ENCODE measurements at places on chromosomes 1 and 21. TPM values are rescaled to one million over a fixed set of nuclear protein-coding genes. Genes with fewer than 3 reads are reported as not detected.

CCDC30 gene
- 1.2 TPM for total RNA-seq

VANGL2 gene
- not detected for total RNA-seq

DNA sequence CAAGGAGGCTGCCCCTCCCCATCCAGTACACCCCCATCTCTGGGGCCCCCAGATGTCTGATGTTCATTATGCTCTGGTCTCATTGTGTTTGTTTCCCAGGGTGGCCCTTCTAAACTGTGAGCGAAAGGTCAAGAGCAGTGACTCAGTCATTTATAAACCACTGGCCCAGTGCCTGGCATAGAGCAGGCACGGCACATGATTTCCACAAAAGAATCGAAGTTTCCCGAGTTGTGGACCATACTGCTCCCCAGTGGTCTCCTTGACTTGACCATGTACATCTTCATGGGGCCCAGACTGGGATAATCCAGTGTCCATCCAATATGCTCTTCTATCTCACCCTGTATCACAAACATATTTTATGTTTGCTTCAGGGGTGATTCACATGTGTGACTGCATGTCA is 153.3 kb downstream of the NR5A2 start:
- H3K4me1 ChIP-seq: no peaks in the 10 kb centered on the region
- DNase-seq: no peak
- H3K27me3 ChIP-seq: peaks cover 4% of the 10 kb centered on the region
- H3K36me3 ChIP-seq: no peaks in the 10 kb centered on the region
- H3K4me3 ChIP-seq: no peak overlapping the region

- H3K27ac ChIP-seq: no peak overlapping the region
- no peaks in the 10 kb centered on the region for H3K36me3 ChIP-seq
- DNase-seq: no peak
- no peaks in the 10 kb centered on the region for H3K27me3 ChIP-seq
Measured at GRCh38 chr1:115596080-115596780, 45.5 kb upstream of the VANGL1 start.

GRCh38 chr21:45638707-45639106 is 4.8 kb upstream of the PCBP3 start:
- peaks cover 36% of the 10 kb centered on the region for H3K4me1 ChIP-seq
- peaks cover 4% of the 10 kb centered on the region for H3K27me3 ChIP-seq
- no peak for DNase-seq
- H3K27ac ChIP-seq: no peak overlapping the region
- no peaks in the 10 kb centered on the region for H3K36me3 ChIP-seq

DNA sequence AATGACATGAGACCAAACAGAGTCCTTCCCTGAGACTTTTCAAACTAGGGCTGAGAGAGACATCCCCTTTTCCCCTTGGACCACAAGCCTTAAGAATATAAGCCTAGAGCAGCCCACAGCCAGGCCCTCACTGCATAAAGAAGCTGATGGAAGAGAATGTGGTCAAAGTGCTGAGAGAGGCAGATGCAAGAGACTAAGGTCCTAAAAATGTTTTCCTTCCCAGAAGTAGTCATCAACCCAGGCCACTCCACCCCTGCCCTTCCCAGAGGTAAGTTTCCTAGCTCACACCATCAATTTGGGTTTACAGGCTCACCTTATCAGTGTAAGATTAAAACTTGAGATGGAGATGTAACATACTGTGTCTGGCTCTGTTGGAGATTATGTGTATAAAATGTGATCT is 58.2 kb downstream of the BCAR3 start:
- H3K27ac ChIP-seq: no peak overlapping the region
- no peaks in the 10 kb centered on the region for H3K4me1 ChIP-seq
- no peak for DNase-seq
- H3K36me3 ChIP-seq: no peaks in the 10 kb centered on the region
- H3K4me3 ChIP-seq: no peak overlapping the region

GRCh38 chr1:42258218-42258617 is 76.8 kb downstream of the FOXJ3 start:
- no peak overlapping the region for H3K4me3 ChIP-seq
- no peaks in the 10 kb centered on the region for H3K4me1 ChIP-seq
- DNase-seq: no peak
- no peaks in the 10 kb centered on the region for H3K27me3 ChIP-seq
- no peaks in the 10 kb centered on the region for H3K36me3 ChIP-seq

DNA sequence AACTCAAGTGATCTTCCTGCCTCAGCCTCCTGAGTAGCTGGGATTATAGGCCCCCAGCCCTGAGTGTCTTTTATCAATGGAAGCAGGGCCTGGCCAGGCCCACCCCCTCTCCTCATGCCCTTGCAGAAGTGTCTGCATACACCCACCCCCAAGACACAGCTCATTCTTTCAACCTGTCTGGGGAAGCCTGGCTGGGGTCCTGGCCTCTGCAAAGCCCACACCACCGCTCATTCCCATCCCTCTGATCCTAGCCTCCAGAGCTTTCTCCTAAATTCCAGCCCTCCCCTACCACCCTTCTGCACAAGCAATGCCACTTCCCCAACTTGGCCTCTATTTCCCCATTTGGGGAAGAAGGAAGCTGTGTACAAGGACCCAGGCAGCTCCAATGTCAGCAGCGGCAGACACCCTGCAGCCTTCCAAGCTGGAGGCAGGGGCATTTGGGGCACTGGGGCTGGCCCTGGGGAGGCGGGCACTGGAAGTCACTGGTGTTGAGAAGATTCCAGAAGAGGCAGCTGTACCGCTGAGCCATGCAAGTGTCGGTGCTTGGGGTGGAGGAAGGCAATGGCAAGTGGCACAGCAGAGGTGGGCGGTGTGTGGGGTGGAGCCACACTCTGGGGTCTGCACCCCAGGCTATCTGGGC is 33.7 kb upstream of the ARF1 start:
- H3K27me3 ChIP-seq: peaks cover 5% of the 10 kb centered on the region
- no peak overlapping the region for H3K4me3 ChIP-seq
- H3K27ac ChIP-seq: no peak overlapping the region
- H3K36me3 ChIP-seq: no peaks in the 10 kb centered on the region
- H3K4me1 ChIP-seq: no peaks in the 10 kb centered on the region

- DNase-seq: no peak
- peaks cover 73% of the 10 kb centered on the region for H3K27me3 ChIP-seq
- H3K4me1 ChIP-seq: peaks cover 25% of the 10 kb centered on the region
- H3K36me3 ChIP-seq: no peaks in the 10 kb centered on the region
- H3K4me3 ChIP-seq: no peak overlapping the region
- H3K27ac ChIP-seq: no peak overlapping the region
Measured at GRCh38 chr1:9202240-9202870, 32.2 kb upstream of the H6PD start.

DNA sequence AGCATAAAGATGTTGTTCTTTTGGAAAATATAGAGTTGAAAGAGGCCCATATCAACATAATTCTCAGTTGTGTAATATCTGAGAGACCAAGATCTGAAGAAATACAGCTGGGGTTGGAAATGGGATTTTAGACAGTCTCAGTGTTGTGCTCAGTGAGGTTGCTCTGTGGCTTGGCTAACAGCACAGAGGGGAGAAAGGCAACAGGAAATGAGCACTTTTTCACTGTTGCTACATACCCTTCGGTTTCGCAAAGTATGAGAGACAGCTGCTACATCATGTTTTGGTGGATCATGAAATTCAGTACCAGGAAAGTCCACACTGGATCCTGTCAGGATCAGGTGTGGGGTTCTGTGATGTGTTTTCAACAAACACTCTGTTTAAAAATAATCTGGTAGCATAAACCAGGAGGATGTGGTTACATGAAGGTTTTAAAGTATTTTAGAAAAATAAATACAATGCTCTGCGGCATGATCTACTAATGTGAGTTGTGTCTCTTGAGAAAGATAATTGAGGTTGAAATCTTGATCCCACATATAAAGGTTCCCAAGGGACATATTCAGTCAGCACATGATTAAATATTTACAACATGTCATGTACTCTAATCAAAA is 7.0 kb upstream of the GPR88 start:
- no peak overlapping the region for H3K27ac ChIP-seq
- H3K4me1 ChIP-seq: peaks cover 32% of the 10 kb centered on the region
- no peaks in the 10 kb centered on the region for H3K27me3 ChIP-seq
- H3K36me3 ChIP-seq: no peaks in the 10 kb centered on the region
- peak; percentile 64 for DNase-seq

Measured in CD4-positive, alpha-beta T cell (primary cell).